ENCODE measurements at places on chromosomes 16 and 17.

GRCh38 chr17:42946812-42947211, 17.4 kb downstream of the AARSD1 start:
- no peak for DNase-seq

- DNase-seq = no peak
Observed at GRCh38 chr17:383771-384621, 31.4 kb upstream of the RPH3AL start.

- no peak for DNase-seq
Observed at GRCh38 chr17:15479703-15480102, 12.3 kb upstream of the CDRT4 start.

- no peak for DNase-seq
Observed at GRCh38 chr17:47981462-47981861, 10.5 kb downstream of the CDK5RAP3 start.

Data from amygdala (tissue), 56 donors.